ENCODE measurements at places on chromosomes 5 and 9.

GRCh38 chr9:73038613-73039012 is 85.8 kb upstream of the ALDH1A1 start:
- DNase-seq = peak; percentile 22

- no peak for DNase-seq
Measured at GRCh38 chr5:3913279-3913678, 317.6 kb downstream of the IRX1 start.

GRCh38 chr9:107638521-107639310 is 149.1 kb upstream of the KLF4 start:
- peak; percentile 90 for DNase-seq

- DNase-seq = no peak
Measured at GRCh38 chr5:54234304-54234933, 76.0 kb downstream of the ARL15 start.

DNA sequence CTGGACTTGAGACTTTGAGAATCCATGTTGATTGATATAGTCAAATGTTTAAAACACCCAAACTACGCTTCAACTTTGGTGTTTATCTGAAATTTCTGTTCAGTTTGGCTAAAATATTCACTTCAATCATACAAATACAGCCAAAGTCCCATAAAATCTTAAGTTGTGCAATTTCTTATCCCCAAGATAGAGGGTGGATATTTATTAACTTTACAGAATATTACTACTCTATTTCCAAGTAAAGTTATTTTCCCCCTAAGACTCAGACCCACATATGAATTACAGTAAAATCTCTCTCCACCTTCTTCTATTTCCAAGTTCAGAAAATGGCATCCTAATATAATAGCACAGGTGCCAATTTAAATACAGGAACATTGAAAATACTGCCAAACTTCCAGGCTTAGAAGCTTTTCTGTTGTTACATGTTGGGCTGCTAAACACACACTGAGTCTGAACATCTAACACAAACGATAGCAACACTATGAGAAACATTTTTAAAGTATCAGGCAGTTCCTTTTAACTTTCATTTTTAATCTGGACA is 290.3 kb downstream of the EBF1 start:
- no peak for DNase-seq

GRCh38 chr9:34611811-34612787 is at the start of gene RPP25L:
RPP25L (minus strand) TSS chr9:34612097; CDS start chr9:34611296, 801 bp downstream.
- DNase-seq = peak; percentile 91
